ENCODE measurements at places on chromosomes 6 and 20.

GRCh38 chr6:27838945-27839625, 73.1 kb downstream of the OR2B2 start:
- DNase-seq: peak; percentile 70

GRCh38 chr6:161561908-161562307, 288.0 kb upstream of the AGPAT4 start:
- no peak for DNase-seq

DNA sequence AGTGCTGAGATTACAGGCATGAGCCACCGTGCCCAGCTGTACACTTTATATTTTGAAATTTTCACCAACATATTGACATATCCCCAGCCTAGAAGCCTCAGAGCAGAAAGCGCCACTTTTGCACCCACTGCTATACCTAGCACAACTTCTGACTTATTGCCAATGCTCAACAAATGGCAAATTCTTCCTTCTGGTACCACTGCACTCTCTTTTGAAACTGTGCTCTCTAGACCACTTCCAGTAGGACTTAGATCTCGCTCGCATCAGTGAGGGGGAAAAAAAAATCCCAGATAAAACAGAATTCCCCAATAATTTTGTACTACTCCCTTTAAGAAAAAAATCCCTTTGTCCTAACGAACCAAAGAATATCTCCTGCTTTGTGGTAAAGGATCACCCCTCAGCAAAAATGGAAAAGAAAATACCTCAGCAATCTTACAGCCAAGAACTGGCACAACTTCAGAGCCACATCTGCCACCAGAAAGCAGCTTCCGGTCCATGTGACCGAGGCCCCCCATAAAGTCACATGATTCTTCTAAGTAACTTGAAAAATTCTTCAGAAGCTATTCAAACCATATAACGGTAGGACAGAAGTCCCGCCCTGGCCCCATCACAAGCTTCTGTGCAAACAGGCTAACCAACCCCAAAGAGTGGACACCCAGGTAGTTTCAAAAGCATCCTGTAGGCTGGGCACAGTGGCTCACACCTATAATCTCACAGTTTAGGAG, 18.5 kb upstream of the IL17F start:
- DNase-seq: no peak

DNA sequence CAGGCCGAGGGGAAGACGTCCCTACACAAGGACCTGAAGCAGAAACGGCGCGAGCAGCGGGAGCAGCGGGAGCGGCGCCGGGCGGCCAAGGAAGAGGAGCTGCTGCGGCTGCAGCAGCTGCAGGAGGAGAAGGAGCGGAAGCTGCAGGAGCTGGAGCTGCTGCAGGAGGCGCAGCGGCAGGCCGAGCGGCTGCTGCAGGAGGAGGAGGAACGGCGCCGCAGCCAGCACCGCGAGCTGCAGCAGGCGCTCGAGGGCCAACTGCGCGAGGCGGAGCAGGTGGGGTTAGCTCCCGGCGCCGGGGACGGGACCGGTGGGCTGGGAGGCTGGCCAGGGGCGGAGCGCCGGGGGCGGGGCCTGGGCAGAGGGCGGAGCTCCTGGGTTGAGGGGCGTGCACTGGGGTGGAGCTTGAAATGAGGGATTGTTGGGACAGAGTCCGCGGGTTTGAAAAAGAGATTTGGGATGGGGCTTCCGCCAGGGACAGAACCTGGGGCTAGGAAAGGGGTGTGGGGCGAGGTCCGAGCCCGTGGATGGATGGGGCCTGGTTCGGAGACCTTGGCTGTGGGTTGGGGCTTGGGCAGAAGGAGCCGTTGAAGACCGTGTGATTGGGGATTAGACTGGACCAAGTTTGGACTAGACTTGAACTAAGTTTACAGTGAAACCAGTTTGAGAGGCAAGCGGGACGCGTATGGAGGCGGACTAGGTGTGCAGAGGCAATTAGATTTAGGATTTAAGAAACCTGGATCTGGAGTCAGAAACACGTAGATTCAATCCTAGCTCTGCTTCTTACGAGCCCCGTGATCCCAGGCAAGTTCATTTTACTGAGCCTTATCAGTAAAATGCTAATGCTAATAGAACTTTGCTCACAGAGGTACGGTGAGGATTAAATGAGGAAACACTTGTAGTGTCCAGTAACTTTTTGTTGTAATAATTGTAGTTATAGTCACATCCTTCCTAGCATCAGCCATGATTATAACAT, 20.9 kb downstream of the DEF6 start:
- DNase-seq: peak; percentile 89

- DNase-seq: no peak
These were observed 20.5 kb downstream of the CAPN11 start for GRCh38 chr6:44179072-44179536.

DNA sequence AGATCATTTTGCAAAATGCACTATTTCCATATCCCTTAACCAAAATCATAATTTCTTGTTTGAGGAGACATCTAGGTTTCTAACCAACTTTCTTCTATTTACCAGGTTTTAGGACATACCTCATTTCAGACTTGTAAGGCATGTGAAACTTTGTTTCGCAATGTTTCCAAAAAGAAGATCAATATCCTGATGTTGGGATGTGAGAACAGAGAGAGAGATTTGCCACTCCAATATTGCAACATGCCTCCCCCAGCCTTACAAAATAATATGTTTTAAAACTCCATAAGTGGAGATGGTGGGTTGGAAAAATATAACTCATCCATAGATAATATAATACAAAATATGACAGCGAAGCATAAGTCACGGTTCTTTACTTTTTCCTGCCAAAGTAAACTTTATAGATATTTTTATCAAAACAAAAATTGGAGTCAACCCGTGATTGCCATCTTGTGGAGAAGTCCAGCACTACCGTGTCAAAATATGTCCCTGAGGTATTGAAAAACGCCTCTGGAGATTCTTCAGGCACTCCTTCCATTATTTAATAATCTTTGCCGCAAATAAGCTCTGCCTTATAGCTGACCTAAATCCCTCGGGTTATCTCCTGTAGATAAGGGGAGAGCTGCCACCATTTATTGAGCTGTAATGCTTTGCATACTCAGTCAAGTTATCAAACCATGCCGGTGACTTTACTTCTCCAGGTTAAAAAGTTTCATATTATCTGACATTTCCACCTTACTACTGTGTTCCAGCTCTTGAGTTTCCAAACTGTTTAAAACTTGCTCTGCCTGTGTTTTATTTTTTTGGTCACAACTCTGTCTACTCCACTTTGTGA, 534.2 kb downstream of the HACE1 start:
- DNase-seq: peak; percentile 30

- peak; percentile 60 for DNase-seq
These were observed 18.2 kb upstream of the MYB start for GRCh38 chr6:135162678-135163439.

DNA sequence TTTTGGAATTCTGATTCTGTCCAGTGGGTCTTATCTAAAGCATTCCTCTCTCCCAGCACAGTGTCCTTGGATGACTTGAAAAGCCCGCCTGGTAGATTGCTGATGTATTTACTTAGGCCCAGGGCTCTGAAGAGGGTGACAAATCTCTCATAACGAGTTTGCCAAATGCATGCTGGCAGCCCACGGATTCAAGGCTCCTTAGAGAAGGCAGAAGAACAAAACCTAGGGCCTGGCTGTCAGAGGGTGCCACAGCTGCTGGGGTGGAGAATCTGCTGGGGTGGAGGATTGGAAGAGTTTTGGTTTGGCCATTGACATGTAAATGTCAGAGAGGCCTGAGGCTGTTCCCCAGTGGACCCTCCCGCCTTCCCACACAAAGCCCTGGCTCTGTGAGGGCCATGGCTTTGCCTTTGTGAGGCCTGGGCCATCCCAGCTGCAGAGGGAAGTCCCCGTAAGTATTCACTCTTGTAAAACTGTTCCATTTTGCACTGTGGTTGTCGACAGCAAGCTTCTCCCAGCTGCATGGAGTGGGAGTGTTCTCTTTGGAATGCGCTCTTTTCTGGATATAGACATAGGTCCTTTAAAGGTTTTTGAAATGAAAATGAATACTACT, 50.3 kb downstream of the ANKRD6 start:
- DNase-seq: no peak

DNA sequence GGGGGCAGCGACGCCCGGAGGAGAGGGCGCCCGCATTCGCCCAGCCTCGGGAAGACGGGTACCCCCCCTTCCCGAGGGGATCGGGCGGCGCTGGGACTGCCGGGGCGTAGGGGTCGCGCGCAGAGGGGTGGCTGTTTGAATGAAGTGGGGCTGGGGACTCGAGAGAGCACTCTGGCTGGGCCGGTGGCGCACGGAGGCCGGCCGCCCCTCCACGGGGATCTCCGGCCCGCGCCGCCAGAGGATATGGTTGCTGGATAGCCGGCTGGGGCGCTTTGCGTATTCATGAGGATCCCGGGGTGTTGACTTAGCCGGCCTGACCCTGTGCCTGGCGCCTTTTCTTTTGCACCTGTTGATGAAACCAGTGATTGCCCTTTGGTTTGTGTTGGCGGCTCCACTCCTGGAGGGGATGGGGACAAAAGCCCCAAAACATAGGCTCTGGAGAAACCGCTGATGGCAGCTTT, 469 bp downstream of the SYNJ2 start:
- DNase-seq: peak; percentile 58

GRCh38 chr6:157117431-157118095, 205.8 kb downstream of the TMEM242 start:
- no peak for DNase-seq

- DNase-seq: no peak
These were observed 103.6 kb downstream of the NOL4L start for GRCh38 chr20:32481311-32482142.

- DNase-seq: no peak
These were observed 90.7 kb upstream of the PRDM1 start for GRCh38 chr6:105995391-105995865.

GRCh38 chr6:21634582-21634981, 41.0 kb downstream of the SOX4 start:
- DNase-seq: no peak

GRCh38 chr6:18545726-18546125, 158.6 kb downstream of the RNF144B start:
- no peak for DNase-seq

- no peak for DNase-seq
These were observed 245.9 kb downstream of the ERMARD start for GRCh38 chr6:169997187-169997929.

DNA sequence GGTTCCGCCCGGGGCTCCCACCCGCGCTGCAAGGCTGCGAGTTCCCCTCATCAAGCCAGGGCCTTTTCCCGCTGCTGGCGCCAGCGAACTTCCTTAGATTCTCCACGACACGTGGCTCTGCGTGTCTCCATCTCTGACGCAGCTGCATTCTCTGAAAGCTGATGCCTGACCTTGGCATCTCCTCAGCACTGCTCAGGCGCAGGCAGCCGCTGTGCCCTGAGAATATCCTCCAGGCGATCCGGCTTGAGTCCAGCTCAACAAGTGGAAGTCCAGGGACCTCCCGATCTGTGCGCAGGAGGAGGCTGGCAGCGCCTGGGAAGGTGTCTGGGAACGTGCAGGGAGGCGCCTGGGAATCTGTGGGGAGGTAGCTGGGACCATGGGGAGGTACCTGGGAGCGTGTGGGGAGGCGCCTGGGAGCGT, 171.2 kb upstream of the THBS2 start:
- DNase-seq: no peak

DNA sequence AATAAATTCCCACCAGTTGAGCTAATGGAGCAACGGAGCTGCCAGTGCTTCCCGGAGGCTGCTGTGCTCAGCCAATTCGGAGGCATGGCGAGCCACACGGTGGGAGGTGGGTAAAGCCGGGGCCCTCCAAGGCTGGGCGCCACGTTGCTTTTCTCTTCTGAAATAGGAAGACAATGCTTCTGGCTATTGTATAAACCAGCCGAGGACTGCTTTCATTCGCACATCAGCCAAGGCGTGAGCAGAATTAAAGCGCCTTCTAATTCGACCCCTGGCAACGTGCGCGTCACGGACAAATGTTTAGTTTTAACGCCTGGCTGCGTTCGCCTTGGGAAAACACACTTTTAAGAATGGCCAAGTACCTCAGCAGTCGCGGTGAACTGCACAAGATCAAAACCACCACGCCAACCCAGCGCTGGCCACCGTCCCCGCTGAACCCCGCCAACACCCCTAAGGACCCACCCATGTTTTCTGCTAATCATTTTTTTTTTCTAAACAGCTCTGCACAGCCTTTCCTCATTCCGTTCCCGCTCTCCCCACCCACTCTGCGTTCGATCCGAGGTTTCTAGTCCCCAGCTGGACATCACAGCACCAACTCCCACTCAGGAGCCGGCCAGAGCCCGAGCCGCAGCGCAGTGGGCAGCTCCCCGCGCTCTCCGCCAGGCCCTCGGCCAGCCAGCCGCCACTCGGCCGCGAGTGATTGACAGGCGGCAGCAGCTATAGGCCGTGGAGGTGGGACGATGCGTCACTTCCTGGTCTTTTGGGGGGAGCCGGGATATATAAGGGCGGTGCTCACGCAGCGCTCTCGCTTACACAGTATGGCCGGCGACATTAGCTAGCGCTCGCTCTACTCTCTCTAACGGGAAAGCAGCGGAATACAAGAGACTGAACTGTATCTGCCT, at the start of gene AMD1:
TSS of gene AMD1 (plus strand) at position 805 of the 899 bp plus-strand sequence. CDS start 321 bp downstream, outside the sequence.
- peak; percentile 98 for DNase-seq

DNA sequence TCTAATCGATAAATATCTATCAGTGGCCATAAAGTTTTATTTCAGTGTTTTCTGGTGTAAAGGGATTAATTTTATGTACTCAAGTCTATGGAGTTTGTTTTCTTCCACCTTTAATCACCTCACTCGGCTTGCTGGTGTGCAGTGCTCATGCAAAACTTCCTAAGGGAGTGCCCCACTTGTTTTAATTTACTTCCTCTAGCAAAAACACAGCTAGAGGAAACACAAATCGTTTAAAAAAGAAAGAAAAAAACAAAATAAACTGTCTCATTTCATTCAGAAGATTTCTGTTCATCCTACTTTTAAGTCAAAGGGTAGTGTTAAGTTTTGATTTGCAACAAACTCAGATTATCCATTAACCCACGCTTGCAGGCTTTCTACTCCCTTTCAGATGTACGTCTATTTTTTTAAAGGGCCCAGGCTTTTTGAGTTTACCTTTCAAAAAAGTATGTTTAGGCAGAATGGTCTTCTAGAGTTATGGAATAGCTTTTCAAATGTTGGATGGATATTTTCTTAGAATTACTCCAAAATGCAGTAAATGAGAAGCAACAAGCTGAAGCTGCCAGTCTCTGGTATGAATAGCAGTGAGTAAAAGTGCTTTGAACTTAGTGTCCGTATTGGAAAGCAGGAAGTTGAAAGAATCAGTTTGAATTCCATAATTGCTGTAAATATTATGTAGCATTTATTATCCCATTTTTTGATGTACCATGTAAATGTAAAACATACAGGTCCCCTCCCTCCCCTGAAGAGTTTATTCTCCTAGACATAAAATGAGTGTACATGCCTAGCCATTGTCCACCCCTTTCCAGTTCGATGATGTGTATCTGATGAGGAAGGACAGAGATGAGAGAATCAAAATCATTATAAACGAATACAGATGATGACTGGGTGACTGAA, 113.3 kb downstream of the SLC16A10 start:
- DNase-seq: peak; percentile 16
